ENCODE measurements at places on chromosomes 5 and 9. TPM values are rescaled to one million over a fixed set of nuclear protein-coding genes. Genes with fewer than 3 reads are reported as not detected.

GRCh38 chr5:74070766-74071165, 444.8 kb downstream of the ARHGEF28 start:
- no peaks in the 10 kb centered on the region for H3K36me3 ChIP-seq
- H3K27me3 ChIP-seq = no peaks in the 10 kb centered on the region
- H3K4me1 ChIP-seq = no peaks in the 10 kb centered on the region
- no peak overlapping the region for H3K4me3 ChIP-seq
- no peak overlapping the region for H3K27ac ChIP-seq

- H3K36me3 ChIP-seq = no peaks in the 10 kb centered on the region
- no peak overlapping the region for H3K4me3 ChIP-seq
- DNase-seq = no peak
- H3K27ac ChIP-seq = no peak overlapping the region
- H3K4me1 ChIP-seq = no peaks in the 10 kb centered on the region
Measured at GRCh38 chr5:133728475-133728874, 116.1 kb upstream of the FSTL4 start.

- no peak overlapping the region for H3K27ac ChIP-seq
- H3K4me3 ChIP-seq = no peak overlapping the region
Measured at GRCh38 chr9:124079176-124079925, 67.8 kb downstream of the LHX2 start.

DNA sequence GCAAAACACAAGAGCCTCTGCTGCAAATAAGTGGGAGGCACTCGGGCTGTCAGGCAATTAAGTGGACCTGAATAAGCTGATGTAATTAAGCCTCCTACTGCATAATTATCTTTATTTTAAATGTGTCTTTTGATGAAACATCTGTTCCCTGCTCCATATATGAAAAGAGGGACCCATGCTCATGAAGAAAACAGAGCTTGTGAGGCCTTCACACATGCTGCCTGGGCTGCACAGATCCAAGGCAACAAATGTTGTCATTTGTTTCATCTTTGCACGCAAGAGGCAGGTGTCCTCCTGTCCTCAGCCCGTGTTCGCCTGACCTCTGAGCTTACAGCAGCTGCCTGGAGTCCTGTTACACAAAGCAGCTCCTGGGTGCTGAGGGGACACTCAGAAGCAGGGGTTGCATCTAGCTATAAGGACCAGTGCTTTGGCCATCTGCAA, 381.1 kb downstream of the ZNF608 start:
- no peaks in the 10 kb centered on the region for H3K36me3 ChIP-seq
- H3K27me3 ChIP-seq = no peaks in the 10 kb centered on the region
- H3K27ac ChIP-seq = no peak overlapping the region
- no peaks in the 10 kb centered on the region for H3K4me1 ChIP-seq
- H3K4me3 ChIP-seq = no peak overlapping the region
- no peak for DNase-seq

DNA sequence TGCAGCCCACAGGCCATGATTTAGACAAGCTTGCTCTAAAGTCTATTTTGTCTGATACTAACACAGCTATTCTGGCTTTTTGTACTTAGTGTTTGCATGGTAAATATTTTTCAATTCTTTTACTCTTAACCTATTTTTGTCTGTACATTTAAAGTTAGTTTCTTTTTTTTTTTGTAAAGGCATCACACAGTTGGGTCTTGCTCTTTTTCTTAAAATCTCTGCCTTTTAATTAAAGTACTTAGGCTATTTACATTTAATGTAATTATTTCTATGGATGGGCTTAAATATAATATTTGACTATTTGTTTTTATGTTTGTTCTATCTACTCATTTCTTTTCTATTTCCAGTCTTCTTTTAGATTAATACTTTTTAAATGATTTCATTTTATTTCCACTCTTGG, 49.7 kb upstream of the MAST4 start:
- no peak for DNase-seq
- no peaks in the 10 kb centered on the region for H3K27me3 ChIP-seq
- no peak overlapping the region for H3K4me3 ChIP-seq
- H3K4me1 ChIP-seq = no peaks in the 10 kb centered on the region
- no peak overlapping the region for H3K27ac ChIP-seq
- no peaks in the 10 kb centered on the region for H3K36me3 ChIP-seq

GRCh38 chr9:114371973-114372917, 15.5 kb downstream of the AKNA start:
- H3K27me3 ChIP-seq = no peaks in the 10 kb centered on the region
- peaks cover 95% of the 10 kb centered on the region for H3K4me1 ChIP-seq
- H3K4me3 ChIP-seq = peak overlapping the region; percentile 11
- DNase-seq = no peak

GRCh38 chr5:179292202-179292601, 53.1 kb downstream of the ADAMTS2 start:
- no peak overlapping the region for H3K27ac ChIP-seq
- H3K4me3 ChIP-seq = no peak overlapping the region
- H3K27me3 ChIP-seq = no peaks in the 10 kb centered on the region
- DNase-seq = no peak

DNA sequence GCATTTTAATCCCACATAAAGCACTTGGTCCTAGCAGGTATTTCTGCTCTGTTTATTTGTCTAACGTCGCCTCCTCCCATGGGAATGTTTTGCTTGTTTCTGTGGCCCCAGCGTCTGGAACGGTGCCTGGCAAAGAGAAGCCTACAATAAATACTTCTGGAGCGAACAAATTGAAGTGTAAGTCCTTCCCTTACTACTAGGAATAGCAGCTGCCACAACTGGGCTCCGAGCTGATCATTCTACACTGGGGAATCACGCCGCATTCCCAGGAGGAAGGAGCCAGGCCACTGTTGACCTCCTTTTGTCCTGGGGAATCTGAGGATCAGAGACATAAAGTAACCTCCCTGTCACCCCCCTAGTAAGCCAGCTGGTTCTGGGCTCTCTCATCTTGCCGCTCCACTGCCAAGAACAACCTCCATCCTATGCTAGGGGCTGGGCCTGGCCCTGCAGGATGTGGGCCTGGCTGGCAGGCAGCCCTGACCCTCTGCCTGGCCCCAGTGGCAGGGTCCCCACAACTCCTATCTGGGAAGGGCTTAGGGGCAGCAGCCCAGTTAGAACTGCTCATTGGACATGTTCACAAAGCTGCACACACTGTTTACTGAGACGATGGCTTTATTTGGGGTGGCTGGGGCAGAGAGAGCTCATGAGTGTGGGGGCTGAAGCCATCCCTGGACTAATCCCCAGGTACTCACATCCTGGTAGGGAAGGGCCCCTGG, 82.8 kb downstream of the GTF3C4 start:
- H3K27me3 ChIP-seq = no peaks in the 10 kb centered on the region
- no peak overlapping the region for H3K27ac ChIP-seq
- H3K4me1 ChIP-seq = no peaks in the 10 kb centered on the region
- no peaks in the 10 kb centered on the region for H3K36me3 ChIP-seq
- no peak overlapping the region for H3K4me3 ChIP-seq
- peak; percentile 44 for DNase-seq

GRCh38 chr5:19626211-19626610, 361.8 kb downstream of the CDH18 start:
- no peak overlapping the region for H3K27ac ChIP-seq
- H3K4me1 ChIP-seq = no peaks in the 10 kb centered on the region
- DNase-seq = no peak
- no peaks in the 10 kb centered on the region for H3K27me3 ChIP-seq

FOXD4L6 gene
- not detected for polyA plus RNA-seq

SHISAL2B gene
- not detected for polyA plus RNA-seq

ZNF366 gene
- 0.37 TPM for polyA plus RNA-seq
